ENCODE measurements at places on chromosomes 2 and 18. TPM values are rescaled to one million over a fixed set of nuclear protein-coding genes. Genes with fewer than 3 reads are reported as not detected.

The SKA1 gene
- 6.8 TPM for polyA plus RNA-seq

The ABCG5 gene
- 0.40 TPM for polyA plus RNA-seq

- peak; percentile 19 for DNase-seq
Observed at GRCh38 chr2:226694586-226695284, 104.9 kb downstream of the IRS1 start.

DNA sequence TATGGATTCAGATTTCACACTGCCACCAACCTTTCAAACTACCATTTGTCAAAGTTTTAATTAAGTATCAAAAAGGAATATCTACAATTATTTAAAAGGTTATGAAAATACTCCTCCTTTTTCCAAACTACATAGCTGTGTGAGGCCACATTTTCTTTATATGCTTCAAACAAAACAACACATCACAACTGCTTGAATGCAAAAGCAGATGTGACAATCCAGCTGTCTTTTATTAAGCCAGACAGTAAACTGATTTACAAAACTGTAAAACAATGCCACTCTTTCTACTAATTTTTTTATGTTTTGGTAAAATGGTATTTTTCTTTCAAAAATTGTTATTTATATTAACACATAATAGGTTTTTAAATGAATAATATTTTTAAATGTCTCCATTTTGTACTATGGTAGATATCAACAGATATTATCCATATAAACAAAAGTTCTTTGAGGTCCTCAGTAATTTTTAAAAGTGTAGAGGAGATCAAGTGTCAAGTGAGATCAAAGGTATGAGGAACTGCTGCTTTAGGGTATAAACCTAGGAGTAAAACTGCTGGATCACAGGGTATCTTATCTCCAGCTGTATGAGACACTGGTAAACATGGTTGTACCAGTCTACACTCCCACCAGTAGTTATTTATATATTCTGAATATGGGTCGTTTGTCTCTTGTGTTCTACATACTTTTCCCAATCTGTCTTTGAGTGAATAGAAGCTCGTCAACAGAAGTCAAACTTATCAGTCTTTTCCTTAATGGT, 68.8 kb upstream of the SERTAD2 start:
- no peak for DNase-seq
